ENCODE measurements at places on chromosomes 5 and 9.

- peak; percentile 24 for DNase-seq
These were observed 31.3 kb downstream of the ELL2 start for GRCh38 chr5:95930141-95930930.

DNA sequence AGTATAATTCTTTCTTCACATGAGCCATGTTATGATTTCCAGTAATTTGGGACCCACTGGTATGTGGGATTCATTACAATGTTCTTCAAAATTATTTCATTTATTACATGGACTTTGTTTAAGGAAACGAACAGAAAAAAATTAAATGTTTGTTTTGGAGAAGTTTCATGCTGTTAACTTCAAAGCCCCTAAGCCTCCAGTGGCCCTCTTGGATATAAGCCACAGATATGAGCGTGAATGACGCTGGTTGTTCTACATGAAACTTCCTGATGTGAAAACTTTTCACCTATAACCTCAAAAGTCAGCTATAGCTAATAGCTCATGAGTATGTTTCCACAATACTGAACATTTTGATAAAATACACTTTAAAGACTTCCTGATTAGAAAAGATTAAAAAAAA lies 334.2 kb downstream of the PDE4D start:
- DNase-seq, result no peak

GRCh38 chr9:7974335-7974960 lies 174.9 kb upstream of the DMAC1 start:
- DNase-seq, result peak; percentile 91

GRCh38 chr5:113166852-113167366 lies 190.3 kb downstream of the DCP2 start:
- peak; percentile 82 for DNase-seq

- DNase-seq, result no peak
These were observed 35.1 kb downstream of the MTAP start for GRCh38 chr9:21837501-21837900.

DNA sequence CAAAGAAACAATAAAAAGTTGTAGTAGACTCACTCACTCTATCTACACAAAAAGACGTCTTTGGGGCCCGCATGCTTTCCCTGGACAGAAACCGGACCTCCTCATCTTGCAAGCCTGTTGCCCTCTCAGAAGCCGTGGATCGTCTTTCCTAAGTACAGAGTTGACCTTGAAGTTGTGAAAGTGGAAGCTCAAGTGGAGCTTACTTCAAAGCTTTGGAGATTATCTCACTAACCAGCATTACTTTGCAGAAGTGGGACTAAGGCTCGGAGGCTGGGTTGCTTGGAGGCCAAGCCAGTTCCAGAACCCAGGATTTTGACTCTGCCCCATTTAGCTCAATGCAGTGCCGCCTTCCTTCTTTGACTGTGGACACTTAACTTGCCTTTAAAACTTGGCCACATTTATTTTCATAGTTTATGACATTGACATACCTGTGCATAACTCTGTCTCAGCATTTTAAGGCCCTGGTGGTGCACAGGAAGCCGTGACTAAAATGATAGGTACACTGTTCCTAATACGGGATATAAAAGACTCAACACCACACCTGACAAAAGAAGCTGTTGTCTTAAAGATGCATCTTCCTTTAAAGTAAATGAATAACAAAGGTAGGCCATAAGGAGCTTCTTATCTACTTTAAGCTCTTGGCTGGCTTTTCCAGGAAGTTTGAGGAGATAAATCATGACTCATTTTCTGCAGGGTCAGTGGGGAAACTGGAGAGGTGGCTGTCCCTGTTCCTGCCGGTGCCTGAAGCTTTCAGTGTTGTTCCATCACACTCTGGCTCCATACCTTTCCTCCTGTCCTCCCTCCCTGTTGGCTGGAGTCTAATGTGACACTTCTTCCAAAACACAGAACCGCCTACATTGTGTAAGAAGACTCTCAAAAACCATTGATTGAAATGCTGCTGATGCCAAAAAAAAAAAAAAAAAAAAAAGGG lies 10.7 kb downstream of the SLC25A25 start:
- no peak for DNase-seq

DNA sequence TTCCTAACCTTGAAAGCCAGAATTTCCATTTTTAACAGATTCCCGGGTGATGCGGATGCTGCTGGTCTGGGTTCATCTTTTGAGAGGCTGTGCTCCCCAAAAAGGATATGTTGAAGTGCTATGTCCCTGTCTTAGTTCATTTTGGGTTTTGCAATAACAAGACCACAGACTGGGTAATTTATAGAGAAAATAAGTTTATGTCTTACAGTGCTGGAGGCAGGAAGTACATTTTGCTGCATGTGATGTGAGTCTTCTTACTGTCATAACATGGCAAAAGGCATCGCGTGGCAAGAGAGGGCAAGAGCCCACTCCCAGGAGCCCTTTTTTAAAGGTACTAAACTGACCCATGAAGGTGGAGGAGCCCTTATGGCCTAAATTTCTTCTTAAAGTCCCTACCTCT lies 114.1 kb downstream of the DAPK1 start:
- DNase-seq, result no peak

DNA sequence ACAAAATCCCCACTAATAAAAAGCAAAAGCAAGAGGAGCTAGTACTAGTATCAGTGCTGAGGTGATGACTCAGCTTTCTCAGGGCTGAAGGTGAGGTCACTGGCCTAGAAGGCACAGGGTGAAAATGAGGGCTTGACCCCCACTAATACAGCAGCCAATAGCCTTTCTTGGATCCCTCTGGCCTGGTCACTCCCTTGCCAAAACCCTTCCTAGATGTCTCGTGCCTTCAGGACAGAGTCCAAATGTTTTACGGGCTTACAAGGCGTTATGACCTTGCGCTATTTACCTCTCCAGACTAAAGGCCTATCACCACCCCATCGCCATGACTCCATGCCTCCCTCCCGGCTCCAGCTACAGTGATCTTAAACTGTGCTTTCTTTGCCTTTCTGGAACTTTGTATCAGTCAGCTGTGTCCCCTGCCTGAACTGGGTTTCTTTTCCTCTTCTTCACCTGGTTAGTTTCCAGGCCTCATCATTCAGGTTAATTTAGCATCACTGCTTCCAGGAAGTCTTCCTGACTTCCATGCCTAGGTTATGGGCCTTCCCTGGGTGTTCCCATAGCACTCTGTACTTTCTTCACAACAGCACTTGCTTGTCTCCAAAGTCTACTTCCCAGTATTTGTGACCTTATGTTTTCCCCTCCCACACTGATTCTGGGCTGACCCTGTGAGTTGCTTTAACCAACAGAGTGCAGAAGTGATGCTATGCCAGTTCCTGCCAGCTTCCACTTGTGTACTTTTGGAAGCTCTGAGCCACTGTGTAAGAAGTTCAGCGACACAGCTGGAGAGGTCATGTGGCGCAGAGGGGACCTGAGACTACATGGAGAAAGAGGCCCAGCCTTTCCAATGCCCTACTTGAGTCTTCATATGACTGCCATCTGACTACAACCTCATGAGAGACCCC lies 4.2 kb upstream of the DELE1 start:
- no peak for DNase-seq

- DNase-seq, result no peak
These were observed 53.6 kb upstream of the IRX2 start for GRCh38 chr5:2805080-2805479.

GRCh38 chr5:83608122-83608521 lies 112.5 kb downstream of the HAPLN1 start:
- DNase-seq, result peak; percentile 90

DNA sequence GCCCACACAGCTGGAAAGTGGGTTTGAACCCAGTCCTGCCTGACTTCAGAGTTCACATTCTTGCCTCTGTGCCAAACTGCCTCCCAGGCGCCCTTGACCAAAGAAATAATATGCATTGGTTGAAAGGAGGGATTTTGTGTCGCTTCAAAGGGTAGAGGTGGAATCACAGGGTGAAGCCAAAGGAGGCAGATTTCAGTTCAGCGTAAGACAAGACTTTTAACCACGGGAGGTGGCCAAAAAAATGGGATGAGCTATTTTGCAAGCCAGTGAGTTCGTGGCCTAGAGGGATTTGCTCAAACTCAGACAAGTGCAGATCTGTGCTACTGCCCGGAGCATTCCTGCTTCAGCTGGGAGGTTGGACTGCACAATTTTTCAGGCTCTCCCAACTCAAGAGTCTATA lies 57.6 kb upstream of the RANBP3L start:
- DNase-seq, result no peak

GRCh38 chr5:173451031-173451430 lies 122.8 kb upstream of the STC2 start:
- DNase-seq, result peak; percentile 64

GRCh38 chr9:113246928-113247327 lies 25.6 kb downstream of the SLC31A1 start:
- no peak for DNase-seq

- peak; percentile 12 for DNase-seq
These were observed 19.4 kb downstream of the DTWD2 start for GRCh38 chr5:118968925-118969375.

DNA sequence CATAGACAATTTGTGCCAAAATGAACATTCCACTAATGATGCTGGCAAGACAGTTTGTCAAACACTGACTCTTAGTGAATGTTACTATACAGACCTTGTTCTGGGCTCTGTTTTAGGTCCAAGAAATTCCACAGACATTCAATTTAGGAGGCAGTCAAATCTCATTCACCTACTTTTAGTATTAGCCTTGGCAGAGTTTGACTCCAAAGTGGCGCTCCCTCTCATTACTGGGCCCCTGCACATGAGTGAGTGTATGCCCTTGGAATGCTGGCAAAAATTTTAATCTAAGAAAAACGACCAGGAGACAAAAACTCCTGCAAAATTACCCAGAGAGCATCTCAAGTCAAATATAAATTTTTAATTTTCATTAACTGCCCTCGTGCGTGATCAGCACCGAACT lies 94.9 kb upstream of the SLC27A6 start:
- DNase-seq, result no peak

- no peak for DNase-seq
These were observed 100.7 kb upstream of the MVB12B start for GRCh38 chr9:126225611-126226609.

GRCh38 chr9:123493627-123494026 lies 137.6 kb downstream of the CRB2 start:
- DNase-seq, result no peak

GRCh38 chr9:4661611-4662010 lies 483 bp upstream of the PLPP6 start:
- no peak for DNase-seq

GRCh38 chr9:72355153-72355552 lies 9.9 kb downstream of the ZFAND5 start:
- no peak for DNase-seq

DNA sequence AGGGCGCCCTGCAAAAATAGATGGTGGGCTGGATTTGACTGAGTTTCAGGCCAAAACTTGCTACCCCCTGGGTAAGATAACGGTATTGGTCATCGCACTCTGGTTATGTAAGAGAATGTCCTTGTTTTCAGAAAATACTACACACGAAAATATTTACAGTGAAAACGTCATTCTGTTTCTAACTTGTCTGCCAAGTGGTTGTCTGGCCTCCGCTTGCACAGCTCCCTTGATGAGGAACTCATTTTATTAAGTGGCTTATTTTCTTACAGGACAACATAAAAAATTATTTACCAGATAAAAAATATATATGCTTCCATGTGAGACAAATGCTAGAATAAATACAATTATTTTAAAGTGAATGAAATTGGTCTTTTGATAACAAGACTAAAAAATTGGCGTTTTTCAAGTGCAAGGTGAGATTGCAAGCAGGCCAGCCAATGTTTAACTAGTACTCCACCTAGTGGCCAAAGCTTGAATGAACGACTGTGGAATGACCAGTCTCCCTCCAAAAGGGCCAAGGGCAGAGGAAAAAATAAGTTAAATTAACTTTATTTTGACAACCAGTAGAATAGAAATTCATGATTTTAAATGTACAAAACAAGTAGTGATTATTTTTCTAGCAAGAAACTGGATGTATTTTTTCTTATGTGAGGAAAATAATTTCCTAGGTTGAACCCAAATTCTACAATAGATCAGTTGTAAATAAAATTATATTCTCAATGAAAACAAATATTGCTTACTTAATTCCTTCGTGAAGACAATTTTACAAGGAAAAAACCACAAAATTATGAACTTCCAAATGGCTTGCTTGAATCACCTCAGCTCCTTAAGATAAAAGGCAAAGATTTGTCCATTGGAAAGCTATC lies 93.2 kb downstream of the ZFAND5 start:
- peak; percentile 75 for DNase-seq

DNA sequence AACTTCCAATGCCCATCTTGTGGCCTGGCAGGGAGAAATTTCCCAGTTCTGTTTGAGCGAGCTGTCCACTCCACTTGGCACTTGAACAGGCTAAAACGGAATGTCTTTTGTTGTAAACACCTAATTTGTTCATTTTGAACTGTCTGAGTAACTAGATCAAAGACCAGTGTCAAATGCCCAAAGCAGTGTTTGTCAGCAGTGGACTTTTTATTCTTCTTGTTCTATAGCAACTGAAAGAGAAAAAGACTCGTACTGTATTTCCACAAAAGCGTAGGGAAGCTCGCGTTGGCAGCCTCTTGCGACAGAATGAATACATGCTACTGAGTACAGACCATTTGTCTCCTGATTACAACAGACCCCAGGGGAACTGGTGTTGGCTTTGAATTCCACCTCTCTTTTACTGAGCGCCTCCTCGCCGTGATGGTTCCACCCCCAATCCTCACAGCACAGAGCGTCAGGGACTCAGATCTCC lies 601.8 kb upstream of the ZNF608 start:
- peak; percentile 94 for DNase-seq

DNA sequence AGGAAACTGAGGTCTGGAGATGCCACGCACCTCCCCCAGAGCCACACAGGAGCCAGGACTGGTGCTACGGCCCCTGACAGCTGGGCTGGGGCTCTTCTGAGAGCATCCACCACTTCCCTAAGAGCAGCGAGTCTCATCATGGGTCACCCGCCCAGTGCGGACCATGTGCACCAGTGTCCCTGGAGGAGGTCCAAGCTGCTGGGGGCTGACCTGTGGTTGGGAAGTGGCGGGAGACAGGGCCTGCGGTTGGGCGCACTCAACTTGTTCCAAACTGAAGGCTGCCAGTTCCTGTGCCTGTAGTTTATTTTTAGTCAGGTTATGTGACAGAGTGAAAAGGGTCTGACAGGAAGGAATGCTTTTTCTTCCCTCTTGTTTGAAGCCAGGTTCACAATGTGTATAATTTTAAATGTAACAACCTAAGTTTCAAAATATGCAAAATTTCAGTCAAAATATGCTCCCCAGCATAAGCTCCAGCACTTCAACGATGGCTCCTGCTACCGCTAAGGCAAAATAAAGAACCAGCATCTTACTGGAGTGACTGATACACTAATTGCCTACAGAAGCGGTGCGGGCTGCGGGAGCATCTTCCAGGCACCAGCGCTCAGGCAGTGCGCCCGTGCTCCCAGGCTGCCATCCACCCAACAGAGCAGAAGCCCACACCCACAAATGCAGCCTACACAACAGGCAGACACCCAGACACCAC lies 14.8 kb downstream of the BARHL1 start:
- no peak for DNase-seq

GRCh38 chr5:169873642-169874041 lies 106.7 kb downstream of the INSYN2B start:
- DNase-seq, result peak; percentile 16

DNA sequence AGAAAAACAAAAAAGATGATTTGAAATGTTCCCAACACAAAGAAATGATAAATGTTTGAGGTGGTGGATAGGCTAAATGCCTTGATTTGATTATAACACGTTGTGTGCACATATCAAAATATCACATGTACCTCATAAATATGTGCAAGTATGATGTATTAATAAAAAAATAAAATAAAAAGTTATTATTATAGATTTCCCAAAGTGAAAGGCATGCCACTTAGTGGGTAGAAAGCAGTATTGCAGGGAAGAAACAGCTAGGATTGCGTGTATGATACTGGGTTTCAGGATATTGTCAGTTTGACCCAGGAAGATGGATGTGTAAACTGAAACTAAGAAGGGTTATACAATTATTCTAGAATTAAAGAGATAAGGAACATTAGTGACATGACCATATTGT lies 3.6 kb upstream of the TMEM38B start:
- DNase-seq, result peak; percentile 28

- no peak for DNase-seq
These were observed 99.2 kb upstream of the ACTBL2 start for GRCh38 chr5:57581772-57582171.
